ENCODE measurements at places on chromosomes 5 and 9. TPM values are rescaled to one million over a fixed set of nuclear protein-coding genes. Genes with fewer than 3 reads are reported as not detected.

GRCh38 chr9:129336601-129337331, 158.7 kb upstream of the IER5L start:
- peaks cover 46% of the 10 kb centered on the region for H3K4me1 ChIP-seq
- peak overlapping the region; percentile 33 for H3K4me3 ChIP-seq
- H3K36me3 ChIP-seq, result no peaks in the 10 kb centered on the region
- no peaks in the 10 kb centered on the region for H3K27me3 ChIP-seq

DNA sequence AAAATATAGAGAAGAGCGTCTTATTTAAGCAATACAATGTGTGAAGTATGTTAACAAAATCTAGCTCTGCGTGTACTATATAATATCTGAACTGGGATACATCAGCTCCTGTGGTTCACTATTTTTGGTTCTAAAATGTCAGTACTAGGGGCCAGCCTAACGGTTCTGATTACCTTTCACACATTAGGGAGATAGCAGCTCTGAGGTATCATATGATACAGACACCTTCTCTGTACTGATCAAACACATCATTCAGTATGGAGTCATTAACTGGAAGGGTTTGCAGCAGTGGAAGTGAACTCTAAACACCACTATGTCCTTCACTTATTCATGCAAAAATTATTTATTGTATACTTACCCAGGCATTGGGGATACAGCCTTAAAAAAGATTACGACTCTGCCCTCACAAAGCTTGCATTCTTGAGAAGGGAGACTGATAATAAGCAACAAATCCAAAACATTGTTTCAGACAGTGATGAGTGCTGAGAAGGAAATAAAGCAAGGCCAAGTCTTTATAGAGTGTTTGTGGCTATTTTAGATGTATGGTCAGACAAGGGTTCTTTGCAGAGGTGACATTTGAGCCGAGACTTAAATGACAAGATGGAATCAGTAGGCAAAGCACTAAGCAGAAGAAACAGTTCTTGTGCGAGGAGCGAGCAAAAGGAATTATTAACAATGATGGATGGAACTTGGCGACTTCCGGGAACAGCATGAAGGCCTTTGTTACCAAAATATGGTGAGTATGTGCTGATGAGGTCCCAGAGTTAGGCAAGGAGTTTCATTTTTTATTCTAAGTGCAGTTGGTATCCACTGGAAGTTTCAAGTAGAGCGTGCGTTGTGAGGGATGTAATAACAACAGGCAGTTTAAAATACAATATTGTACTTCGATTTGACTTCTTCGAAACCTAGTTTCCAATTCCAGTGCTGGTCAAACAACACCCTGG, 1.8 kb upstream of the LNPEP start:
- H3K4me3 ChIP-seq, result peak overlapping the region; percentile 60
- no peaks in the 10 kb centered on the region for H3K27me3 ChIP-seq
- no peaks in the 10 kb centered on the region for H3K36me3 ChIP-seq
- DNase-seq, result no peak

DNA sequence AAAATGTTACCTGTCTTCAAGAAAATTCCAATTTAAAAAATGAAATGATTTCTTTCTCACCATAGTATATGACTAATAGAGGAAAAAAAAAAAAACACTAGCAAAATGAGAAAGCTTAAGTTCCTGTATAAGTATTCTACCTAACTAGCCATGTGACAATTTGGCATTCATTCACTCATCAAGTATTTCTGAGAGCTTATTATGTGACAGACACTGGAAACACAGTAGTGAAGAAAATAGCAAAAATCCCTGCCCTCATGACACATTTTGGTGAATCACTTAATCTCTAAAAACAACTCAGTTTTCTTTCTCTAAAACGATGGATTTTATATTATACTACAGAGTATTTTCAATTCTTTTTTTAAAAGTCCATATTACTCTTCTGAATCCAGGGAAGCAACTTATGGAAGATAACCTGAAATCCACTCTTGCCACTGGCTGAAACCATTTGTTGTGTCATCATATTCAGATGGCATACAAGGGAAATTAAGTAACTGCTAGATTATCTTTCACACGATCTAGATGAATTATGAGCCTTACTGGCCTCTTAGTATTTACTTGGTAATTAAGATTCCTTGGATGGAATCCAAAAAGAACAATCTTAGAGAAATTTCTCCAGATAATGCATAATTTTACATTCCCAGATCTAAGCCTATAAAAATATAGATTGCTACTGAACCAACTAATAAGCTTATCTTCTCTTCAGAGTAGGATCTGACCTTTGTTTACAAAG, 5.5 kb downstream of the PTBP3 start:
- no peak for DNase-seq
- H3K27me3 ChIP-seq, result no peaks in the 10 kb centered on the region
- no peaks in the 10 kb centered on the region for H3K36me3 ChIP-seq
- no peak overlapping the region for H3K27ac ChIP-seq
- H3K4me1 ChIP-seq, result peaks cover 58% of the 10 kb centered on the region
- no peak overlapping the region for H3K4me3 ChIP-seq

GRCh38 chr5:128870373-128870772, 94.9 kb upstream of the SLC27A6 start:
- no peak for DNase-seq
- H3K27me3 ChIP-seq, result no peaks in the 10 kb centered on the region
- no peaks in the 10 kb centered on the region for H3K4me1 ChIP-seq
- H3K36me3 ChIP-seq, result no peaks in the 10 kb centered on the region
- no peak overlapping the region for H3K27ac ChIP-seq

DNA sequence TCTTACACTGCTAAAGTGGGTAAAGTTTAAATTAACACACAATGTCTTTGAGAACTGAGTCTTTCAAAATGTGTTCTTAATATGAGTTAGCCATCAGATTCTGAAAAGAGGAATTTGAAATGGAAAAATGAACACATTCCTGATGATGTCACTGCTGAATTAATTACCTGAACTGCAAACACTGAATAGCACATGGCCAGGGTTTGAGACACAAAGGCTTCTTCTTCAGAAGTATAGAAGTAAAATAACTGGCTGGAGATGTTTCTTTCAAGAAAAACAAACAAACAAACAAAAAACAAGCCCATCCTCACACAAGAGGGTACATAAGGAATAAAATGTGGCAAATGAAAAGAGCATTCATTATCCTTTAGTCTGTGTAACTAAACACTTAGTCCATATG, 7.1 kb downstream of the GLIS3 start:
- no peaks in the 10 kb centered on the region for H3K27me3 ChIP-seq
- no peak overlapping the region for H3K4me3 ChIP-seq
- peaks cover 5% of the 10 kb centered on the region for H3K4me1 ChIP-seq
- peak overlapping the region; percentile 42 for H3K27ac ChIP-seq
- DNase-seq, result no peak
- H3K36me3 ChIP-seq, result no peaks in the 10 kb centered on the region

GRCh38 chr5:154284433-154284832, 93.9 kb downstream of the GALNT10 start:
- no peaks in the 10 kb centered on the region for H3K27me3 ChIP-seq
- peaks cover 22% of the 10 kb centered on the region for H3K4me1 ChIP-seq
- DNase-seq, result no peak
- no peak overlapping the region for H3K4me3 ChIP-seq
- no peak overlapping the region for H3K27ac ChIP-seq
- H3K36me3 ChIP-seq, result no peaks in the 10 kb centered on the region

The MAMDC2 gene
- 9.1 TPM for total RNA-seq

- no peak overlapping the region for H3K27ac ChIP-seq
- no peaks in the 10 kb centered on the region for H3K27me3 ChIP-seq
- DNase-seq, result no peak
- H3K36me3 ChIP-seq, result no peaks in the 10 kb centered on the region
- no peak overlapping the region for H3K4me3 ChIP-seq
Measured at GRCh38 chr9:75461183-75461582, 372.9 kb downstream of the OSTF1 start.
